ENCODE measurements at places on chromosomes 3 and 15. TPM values are rescaled to one million over a fixed set of nuclear protein-coding genes. Genes with fewer than 3 reads are reported as not detected.

The PARP15 gene
- polyA plus RNA-seq: 0.76 TPM

The FRMD4B gene
- polyA plus RNA-seq: 6.0 TPM

The EPHB3 gene
- polyA plus RNA-seq: 11.7 TPM

The THAP10 gene
- polyA plus RNA-seq: 0.87 TPM

The C15orf62 gene
- polyA plus RNA-seq: 0.46 TPM

The EPHA6 gene
- polyA plus RNA-seq: 0.15 TPM

The ACAN gene
- 5.7 TPM for polyA plus RNA-seq

The KCNAB1 gene
- polyA plus RNA-seq: 4.9 TPM

The PBRM1 gene
- 9.6 TPM for polyA plus RNA-seq

The LRTM1 gene
- not detected for polyA plus RNA-seq

The HRG gene
- not detected for polyA plus RNA-seq

The KBTBD13 gene
- not detected for polyA plus RNA-seq

The MYL3 gene
- 2.5 TPM for polyA plus RNA-seq

The TM6SF1 gene
- polyA plus RNA-seq: 0.87 TPM

DNA sequence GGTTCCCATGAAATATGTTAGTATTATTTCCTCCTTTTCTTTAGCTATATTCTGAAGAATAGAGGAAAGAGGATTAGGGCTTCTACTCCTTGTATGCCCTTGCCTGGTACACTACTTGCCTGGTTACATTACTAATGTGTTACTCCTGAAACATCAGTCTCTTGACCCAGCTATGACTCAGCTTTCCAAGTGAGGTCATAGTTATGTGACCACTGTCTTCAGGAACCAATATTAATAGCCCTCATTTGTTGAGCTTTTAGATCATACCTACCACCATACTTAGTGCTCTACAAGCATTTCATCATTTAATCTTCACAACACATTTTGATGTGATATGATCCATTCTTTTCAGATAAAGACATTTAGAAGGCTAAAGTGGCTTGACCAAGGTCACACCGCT, 60.3 kb downstream of the CMSS1 start:
- DNase-seq: no peak

- no peak for DNase-seq
Measured at GRCh38 chr3:112561484-112561733, 353 bp downstream of the ATG3 start.

DNA sequence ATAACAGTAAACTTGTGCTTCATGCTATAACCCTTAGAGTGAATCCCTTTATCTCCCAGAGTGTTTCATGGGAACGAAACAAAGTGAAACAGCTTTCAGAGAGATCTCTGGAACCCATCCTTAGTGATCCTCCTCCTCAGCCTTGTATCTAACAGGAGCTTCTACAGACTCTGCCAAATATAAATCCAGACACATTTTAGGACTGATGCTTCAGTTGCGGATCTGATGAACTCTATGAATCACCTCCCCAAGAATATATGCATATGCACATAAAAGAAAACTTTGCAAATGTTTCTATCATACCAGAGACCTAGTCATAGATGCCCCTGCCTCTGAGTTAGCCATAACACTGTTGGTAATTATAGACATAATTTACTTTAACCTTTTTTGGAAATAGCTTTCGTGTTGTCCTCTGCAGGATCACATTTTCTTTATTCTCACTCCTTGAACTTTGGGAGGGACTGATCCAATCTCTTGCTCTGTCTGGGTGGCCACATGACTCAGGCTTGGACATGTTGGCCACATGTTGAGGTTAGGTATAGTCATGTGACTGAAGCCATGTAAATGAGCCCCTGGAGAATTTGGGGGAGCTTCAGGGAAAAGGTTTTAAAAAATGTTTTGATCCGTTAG, 306.4 kb upstream of the CNTN3 start:
- no peak for DNase-seq

- no peak for DNase-seq
Measured at GRCh38 chr15:69075440-69075839, 60.9 kb downstream of the NOX5 start.

DNA sequence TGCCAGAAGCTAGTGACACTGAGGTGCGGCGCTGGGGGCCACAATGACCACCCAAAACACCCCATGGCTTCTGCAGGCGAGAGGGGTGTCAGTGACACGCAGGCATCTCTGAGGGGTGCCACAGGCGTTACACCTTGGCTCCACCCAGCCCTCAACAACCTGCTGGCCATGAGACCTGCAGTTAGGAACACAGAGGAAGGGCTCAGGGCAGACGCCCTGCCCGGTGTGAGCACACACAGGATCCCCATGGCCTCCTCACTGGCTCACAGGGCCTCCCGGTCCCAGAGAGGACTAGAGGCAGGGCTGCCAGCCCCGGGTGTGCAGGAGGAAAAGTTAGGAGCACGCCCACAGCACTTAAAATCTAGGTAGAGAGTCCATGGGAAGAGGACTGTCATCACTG, 35.1 kb downstream of the CYFIP1 start:
- DNase-seq: no peak

DNA sequence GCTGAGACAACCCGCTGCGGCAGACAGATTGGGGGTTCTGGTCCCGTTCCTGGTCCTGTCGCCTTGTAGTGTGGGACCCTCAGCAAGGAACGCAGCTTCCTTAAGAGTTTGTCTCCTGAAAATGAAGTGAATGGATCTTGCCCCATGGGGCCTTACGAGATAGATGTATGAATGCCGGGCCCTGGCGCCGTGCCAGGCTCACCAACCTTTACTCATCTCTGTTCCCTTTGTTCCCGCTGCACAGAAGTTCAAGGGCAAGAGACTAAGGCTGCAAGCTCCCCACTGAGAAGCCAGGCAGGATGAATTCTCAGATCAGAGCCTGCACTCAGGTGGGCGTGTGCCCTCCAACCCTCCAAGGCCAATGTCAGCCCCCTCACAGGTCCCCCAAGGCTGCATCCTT, 162.7 kb upstream of the IQSEC1 start:
- no peak for DNase-seq

DNA sequence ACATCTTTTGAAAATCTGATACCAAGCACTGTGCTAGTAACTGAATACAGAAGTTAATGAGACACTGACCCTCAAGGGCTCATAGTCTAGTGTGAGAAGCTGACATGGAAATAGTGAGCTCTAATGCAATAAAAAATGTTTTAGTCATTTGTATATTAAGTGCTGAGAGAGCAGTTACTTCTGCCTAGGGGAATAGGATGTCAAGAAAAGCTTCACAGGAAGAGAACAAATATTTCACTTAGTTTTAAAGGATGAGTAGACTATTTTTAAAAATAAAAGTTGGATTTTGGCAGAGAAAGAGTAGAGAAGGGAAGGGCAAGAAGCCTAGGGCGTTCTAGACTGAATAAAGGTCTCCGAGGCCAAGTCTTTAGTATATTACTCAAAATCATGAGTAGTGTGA, 158.4 kb downstream of the ATG7 start:
- DNase-seq: no peak

- DNase-seq: no peak
Measured at GRCh38 chr3:100966049-100966491, 27.2 kb downstream of the ABI3BP start.

DNA sequence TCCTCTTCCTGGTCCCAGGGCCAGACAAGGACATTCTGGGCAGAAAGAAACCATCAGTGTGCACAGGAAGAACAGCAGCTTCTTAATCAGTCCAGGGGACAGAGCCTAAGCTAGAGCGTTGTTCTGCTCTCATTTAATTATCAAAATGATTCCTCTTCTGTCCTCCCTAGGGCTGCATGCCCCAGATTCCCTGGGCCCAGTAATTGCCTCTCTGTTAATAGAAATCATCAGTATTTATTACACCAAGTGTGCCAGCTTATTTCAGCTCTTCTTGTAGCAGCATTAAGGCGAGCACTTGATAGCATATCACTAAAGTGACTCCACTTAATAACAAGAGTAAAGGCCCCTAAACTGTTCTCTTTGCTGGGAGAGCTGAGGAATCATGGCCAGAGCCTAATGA, 72.1 kb downstream of the WDR76 start:
- no peak for DNase-seq

DNA sequence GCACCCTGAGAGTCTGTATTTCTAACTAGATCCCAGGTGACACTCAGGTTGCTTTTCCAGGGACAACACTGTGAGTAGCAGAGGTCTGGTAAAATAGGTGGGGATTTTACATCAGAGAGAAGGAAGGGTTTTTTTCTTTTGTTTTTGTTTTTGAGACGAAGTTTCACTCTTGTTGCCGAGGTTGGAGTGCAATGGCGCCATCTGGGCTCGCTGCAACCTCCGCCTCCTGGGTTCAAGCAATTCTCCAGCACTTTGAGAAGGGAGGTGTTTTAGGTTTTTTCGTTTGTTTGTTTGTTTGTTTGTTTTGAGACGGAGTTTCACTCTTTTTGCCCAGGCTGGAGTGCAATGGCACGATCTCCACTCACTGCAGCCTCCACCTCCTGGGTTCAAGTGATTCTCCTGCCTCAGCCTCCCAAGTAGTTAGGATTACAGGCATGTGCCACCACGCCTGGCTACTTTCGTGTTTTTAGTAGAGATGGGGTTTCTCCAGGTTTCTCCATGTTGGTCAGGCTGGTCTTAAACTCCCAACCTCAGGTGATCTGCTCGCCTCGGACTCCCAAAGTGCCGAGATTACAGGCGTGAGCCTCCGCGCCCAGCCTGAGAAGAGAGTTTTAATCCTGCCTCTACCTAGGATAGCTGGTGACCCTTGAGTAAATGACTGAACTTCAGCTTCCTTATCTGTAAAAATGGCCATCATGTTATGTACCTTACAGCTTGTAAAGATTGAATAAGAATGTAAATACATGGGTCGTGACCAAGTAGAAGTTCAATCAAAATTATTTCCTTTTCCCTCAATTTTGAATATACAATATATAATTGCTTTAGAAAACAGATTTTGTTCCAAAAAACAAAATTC, 95.9 kb upstream of the FNDC3B start:
- no peak for DNase-seq

GRCh38 chr3:3110749-3111361, 681 bp upstream of the IL5RA start:
- DNase-seq: no peak

DNA sequence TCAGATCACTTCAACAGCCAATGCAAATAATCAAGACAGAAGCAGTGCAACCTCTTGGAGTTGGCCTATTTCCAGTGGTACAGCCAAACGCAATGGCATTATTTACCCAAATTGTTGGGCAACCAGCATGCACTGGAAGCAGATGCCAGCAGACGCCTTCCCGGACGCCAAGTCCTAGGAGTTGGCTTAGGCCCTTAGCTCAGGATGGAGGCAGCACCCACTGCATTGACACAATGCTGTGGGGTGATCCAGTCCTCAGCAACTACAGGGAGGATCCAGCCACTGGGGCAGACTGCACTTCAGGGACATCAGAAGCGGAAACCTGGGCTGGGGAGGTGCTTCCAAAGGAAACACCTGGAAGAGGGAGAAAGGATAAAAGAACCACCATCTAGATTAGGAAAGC, 290.4 kb downstream of the FAM43A start:
- no peak for DNase-seq

DNA sequence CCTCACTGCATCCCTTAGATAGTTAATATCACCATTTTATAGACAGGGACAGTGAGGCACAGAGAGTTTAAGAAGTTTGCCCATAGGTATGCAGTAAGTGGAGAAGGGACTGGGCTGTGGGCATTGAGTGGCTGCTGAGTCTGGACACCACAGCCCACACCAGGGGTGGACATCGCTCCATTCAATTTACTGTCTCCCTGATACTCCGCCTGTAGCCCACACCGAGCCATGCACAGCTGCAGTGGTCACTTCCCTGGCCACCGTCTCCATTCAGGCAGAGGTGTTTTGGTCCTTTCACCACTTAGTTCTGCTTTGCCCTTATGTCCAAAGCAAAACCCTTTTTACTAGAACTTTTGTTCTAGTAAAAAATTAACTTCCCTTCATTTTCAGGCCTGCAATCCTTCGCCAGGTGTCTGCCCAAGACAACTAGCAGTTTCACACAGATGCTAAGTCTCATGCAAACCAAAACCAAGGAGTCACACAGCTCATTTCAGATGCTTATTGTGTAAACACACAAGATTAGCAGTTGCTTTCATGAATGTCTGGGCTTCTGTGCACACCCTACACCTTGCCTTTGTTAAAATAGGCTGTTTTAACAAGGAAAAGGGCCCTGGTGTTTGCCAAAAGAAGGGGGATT, 30.1 kb downstream of the ZNF35 start:
- DNase-seq: no peak

GRCh38 chr15:55327387-55327786, 8.4 kb downstream of the PIGB start:
- DNase-seq: no peak

DNA sequence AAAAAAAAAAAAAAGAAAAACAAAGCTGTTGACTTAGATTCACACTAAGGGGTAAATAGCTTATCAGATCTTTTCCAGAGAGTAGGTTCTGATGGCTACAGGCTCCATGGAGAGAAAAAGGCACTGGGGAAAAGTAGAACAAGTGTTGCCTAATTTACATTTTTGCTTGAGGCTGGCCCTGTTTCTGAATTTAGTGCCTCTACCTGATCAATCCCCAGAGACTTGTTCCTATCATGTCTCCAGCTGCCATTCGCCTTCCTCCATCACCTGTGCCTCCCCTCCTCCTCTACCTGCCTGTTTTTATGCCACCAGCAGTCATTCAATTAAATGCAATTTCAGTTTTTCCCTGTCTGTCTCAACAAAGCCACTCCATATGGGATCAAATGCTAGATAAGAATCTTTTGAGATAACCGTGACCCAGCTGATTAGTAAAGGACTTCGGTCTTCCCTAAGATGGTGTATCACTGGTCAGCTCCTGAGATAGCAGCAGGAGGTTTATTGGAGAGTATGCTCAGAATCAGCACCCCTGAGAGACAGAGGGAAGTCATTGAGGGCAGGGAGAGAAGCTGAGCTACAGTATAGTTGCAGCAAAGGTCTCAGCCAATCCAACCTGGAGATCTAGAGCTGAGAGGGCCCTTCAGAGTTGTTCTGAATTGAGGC, 88.1 kb upstream of the GADL1 start:
- no peak for DNase-seq

- DNase-seq: no peak
Measured at GRCh38 chr15:75178171-75178937, 23.3 kb upstream of the C15orf39 start.

DNA sequence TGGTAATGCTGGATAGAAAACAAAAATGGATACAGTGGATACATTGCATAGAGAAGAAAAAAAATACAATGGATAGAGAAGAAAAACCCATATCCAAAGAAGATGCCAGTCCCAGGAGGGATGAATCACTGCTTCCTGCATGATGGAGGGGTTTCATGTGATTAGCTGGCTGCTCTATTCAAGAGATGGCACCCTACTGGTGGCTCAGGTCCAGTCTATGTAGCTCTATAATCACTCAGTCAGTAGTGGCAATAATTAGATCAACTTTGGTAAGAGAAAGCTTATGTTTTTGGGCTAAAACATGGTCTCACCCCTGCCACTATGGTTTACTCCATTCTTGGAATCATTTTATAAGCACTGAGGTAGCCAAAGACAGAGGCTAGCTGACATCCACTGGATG, 33.7 kb upstream of the NOX5 start:
- DNase-seq: no peak

- no peak for DNase-seq
Measured at GRCh38 chr15:69722924-69723323, 270.3 kb downstream of the RPLP1 start.

- no peak for DNase-seq
Measured at GRCh38 chr3:188706599-188706998, 465.2 kb upstream of the TPRG1 start.

- no peak for DNase-seq
Measured at GRCh38 chr3:37712918-37713817, 148.5 kb upstream of the CTDSPL start.

- no peak for DNase-seq
Measured at GRCh38 chr3:71160785-71161546, 422.6 kb downstream of the FOXP1 start.

Measured in pancreas (tissue), 10 donors.